Glutamatergic neuron (in vitro differentiated cells): ENCODE measurements at places on chromosomes 13 and 19. TPM values are rescaled to one million over a fixed set of nuclear protein-coding genes. Genes with fewer than 3 reads are reported as not detected.
A peak's percentile ranks its signal among the peaks of the same experiment; 100 is the strongest.

DNA sequence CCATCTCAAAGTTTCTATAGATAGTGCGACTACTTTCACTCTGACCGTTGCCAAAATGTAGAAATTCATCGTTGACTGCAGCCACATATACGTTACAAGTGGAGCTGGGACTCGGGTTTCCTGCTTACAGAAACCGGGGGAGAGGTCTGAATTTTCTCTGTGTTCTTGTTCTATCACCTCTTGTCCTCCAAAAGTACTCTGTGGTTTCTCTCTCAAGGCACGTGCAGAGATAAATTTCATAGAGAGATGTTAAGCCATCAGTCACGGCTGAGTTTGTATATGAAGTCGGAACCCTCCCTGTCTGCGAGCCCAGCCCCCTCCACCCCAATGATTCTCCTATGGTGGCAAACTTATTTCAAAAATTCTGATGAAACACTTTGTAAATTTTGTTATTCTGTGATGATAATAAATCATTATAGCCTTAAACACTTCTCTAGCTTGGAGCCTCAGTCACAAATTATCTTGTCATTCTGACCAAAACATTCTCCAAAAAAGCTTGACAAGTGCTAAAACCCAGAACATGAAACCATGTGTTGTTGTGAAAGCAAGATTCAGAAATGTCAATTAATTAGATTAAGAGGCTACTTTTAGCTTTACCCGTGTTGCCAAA, 87.5 kb downstream of the TSHZ3 start:
- no peak for DNase-seq
- H3K27me3 ChIP-seq, result peaks cover 2% of the 10 kb centered on the region
- H3K27ac ChIP-seq, result no peak overlapping the region
- no peak overlapping the region for H3K4me3 ChIP-seq
- peaks cover 12% of the 10 kb centered on the region for H3K4me1 ChIP-seq
- H3K36me3 ChIP-seq, result peaks cover 5% of the 10 kb centered on the region

DNA sequence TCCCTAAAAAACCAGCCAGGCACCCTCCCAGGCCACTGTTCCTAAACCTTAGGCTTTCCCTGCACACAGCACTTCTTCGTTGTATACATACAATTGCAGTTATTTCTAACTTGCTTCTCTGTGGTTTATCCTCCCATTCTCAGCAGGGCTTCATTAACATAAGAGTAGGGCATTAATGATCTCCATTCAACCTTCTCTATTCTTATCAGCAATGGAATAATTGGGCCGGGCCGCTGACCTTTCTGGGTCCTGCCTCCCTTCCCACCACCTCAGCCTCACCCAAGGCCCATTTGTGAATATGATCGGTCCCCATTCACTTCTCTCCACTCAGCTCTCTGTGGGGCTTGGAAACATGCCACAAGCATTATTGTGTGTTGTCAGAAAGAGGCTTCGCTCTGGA, 184.2 kb downstream of the SUCLA2 start:
- DNase-seq, result no peak
- H3K27me3 ChIP-seq, result no peaks in the 10 kb centered on the region
- H3K27ac ChIP-seq, result no peak overlapping the region
- H3K36me3 ChIP-seq, result no peaks in the 10 kb centered on the region
- H3K4me3 ChIP-seq, result no peak overlapping the region

WDR62 gene
- total RNA-seq, result 5.5 TPM

GRCh38 chr13:110023729-110024644, 237.6 kb upstream of the IRS2 start:
- no peak overlapping the region for H3K27ac ChIP-seq
- H3K4me1 ChIP-seq, result no peaks in the 10 kb centered on the region
- peak; percentile 39 for DNase-seq
- H3K36me3 ChIP-seq, result no peaks in the 10 kb centered on the region
- H3K27me3 ChIP-seq, result peaks cover under 1% of the 10 kb centered on the region

DNA sequence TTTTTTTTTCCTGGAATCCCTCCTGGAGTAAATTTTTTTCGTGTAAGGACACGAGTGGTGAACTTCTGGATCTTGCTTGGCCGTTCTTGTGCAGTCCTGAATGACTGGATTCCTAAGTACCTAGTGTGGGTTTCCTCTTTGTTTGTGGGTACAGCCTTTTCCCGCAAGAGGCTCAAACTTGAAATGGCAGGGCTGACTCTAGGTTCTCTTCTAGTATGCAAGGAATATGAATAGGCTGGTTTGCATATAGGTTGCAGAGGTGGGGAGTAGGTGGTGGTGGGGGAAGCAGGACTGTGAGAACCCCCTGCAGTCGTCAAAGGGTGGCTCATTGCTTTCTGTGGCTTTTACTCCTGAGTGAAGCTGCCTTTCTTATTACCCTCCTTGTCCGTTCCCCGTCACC, 13.6 kb downstream of the UBAC2 start:
- H3K4me1 ChIP-seq, result peaks cover 10% of the 10 kb centered on the region
- H3K36me3 ChIP-seq, result no peaks in the 10 kb centered on the region
- H3K4me3 ChIP-seq, result no peak overlapping the region
- no peak overlapping the region for H3K27ac ChIP-seq
- no peak for DNase-seq
- peaks cover 1% of the 10 kb centered on the region for H3K27me3 ChIP-seq

PLK5 gene
- total RNA-seq, result 0.69 TPM

- peaks cover 17% of the 10 kb centered on the region for H3K4me1 ChIP-seq
- H3K4me3 ChIP-seq, result peak within 1 kb of the TSS; percentile 90
- DNase-seq, result peak; percentile 96
- H3K27me3 ChIP-seq, result peaks cover 12% of the 10 kb centered on the region
These were observed at the start of gene SBNO2 for GRCh38 chr19:1173845-1174809. Gene SBNO2 (minus strand): TSS chr19:1174268. CDS start chr19:1154276, 19,992 bp downstream.

DNA sequence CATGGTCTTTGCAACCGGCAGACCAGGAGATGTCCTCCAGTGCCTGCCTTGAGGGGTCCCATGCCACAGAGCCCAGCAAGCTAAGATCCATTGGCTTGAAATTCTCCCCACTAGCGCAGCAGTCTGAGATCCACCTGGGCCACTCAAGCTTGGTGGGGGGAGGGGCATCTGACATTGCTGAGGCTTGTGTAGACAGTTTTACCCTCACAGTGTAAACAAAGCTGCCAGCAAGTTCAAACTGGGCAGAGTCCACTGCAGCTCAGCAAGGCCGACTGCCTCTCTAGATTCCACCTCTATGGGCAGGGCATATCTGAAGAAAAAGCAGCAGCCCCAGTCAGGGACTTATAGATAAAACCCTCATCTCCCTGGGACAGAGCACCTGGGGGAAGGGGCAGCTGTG, 32.0 kb upstream of the ITM2B start:
- H3K27ac ChIP-seq, result no peak overlapping the region
- H3K4me3 ChIP-seq, result no peak overlapping the region
- H3K27me3 ChIP-seq, result peaks cover 1% of the 10 kb centered on the region

- no peak overlapping the region for H3K4me3 ChIP-seq
- peak; percentile 73 for DNase-seq
- H3K4me1 ChIP-seq, result peaks cover 18% of the 10 kb centered on the region
- H3K36me3 ChIP-seq, result no peaks in the 10 kb centered on the region
- H3K27me3 ChIP-seq, result peaks cover 23% of the 10 kb centered on the region
- H3K27ac ChIP-seq, result no peak overlapping the region
These were observed 5.9 kb downstream of the RTBDN start for GRCh38 chr19:12828494-12828893.

DNA sequence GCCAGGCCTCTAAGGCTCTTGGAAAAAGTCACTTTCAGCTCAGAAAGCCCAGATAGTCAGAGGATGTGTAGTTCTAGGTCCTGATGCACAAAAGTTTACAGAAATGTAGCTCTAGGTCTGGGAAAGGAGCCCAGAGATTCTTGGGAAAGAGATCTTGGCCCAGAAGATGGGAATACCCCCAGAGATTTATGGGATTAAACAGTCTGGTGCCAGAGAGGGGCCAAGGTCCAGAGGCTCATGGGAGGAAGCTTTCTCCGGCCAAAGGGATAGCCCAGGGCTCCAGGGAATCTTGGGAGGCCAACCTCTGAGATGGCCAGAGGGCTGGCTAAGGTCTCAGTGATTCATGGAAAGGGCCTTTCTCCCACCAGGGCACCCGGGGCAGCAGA, 15.2 kb downstream of the BCAT2 start:
- peaks cover 3% of the 10 kb centered on the region for H3K4me1 ChIP-seq
- DNase-seq, result no peak
- peak overlapping the region; percentile 97 for H3K27ac ChIP-seq

LRP3 gene
- 46.9 TPM for total RNA-seq
